ENCODE measurements at places on chromosomes 7 and 10.

DNA sequence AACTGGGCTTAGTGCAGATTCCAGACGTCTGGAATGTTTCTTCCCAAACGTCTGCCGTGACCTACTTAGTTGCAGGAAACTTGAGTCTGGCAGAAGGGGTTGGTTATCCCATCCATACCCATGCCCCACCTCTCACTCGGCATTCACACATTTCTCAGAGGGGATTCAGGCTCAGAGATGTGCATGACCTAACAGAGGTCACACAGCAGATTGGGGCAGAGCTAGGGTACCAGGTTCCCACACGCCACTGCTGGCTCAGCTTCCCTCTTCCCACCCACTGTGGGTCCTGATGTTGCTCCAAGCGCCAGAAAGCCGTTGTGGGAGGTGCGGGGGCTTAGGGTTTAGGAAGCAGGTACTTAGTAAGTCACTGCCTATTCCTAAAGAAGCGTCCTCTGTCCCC lies 3.0 kb downstream of the UCMA start:
- no peak for DNase-seq

GRCh38 chr10:60883187-60883586 lies 60.8 kb downstream of the RHOBTB1 start:
- peak; percentile 18 for DNase-seq

GRCh38 chr7:111593343-111593742 lies 31.1 kb upstream of the IMMP2L start:
- DNase-seq = no peak

DNA sequence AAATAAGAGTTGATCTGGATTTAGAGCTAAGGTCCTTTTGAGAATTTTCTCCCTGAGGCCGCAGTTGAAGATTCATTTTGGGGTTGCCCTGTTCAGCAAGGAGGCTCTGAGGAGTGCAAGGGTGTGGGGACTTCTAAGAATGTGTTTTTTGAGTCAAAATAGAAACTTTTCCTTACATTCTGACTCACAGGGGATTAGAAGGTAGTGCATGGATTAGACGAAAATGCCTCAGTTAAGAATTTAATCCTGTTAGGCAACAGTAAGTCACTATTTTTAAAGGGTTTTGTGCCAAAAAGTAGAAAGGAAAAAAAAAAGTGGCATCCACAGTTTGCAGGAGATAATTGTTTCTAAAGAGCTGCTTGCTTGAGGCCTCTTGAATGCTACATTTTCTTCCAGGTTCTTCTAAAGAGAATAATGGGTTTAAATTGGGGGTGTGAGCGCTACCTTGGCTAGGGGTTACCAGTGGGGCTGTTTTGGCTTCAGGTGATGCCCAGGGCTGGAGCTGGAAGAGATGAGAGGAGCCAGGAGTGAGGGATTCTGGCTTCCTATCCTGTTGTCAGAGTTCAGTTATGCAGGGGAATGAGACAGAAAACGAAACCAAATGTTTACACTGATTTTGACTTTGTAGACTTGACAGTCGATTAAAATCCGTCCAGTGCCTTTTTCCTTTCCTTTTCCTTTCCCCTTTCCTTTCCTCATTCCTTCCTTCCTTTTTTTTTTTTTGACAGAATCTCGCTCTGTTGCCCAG lies 52.9 kb downstream of the BAMBI start:
- DNase-seq = no peak

DNA sequence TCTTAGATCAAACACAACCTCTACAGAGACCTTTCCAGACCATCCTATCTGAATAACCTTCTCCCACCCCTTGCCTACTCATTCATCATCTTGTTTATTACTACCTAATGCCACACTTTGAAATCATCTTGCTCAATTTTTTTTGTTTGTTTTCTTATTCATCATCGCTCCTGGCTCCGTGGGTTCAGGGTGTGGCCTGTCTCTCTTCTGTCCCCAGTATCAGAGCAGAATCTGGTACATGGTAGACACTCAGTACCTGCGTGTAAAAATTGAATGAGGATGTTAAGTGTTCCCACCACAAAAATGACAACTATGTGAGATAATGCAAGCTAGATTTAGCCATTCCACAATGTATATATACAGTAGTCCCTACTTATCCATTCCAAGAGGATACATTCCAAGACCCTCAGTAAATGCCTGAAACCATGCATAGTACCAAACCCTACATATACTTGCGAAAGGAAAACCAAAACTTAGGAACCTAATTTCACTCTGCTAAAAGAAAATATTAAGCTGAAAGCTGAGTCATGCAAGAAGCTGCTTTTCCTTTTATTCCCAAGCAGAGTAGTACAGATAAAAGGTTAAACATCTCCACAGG lies 72.1 kb upstream of the SEC61G start:
- DNase-seq = no peak

- DNase-seq = no peak
These were observed 35.3 kb upstream of the ADD3 start for GRCh38 chr10:109972372-109973001.

GRCh38 chr7:18974803-18975202 lies 142.6 kb downstream of the TWIST1 start:
- DNase-seq = no peak

GRCh38 chr7:129789652-129790051 lies 163.1 kb downstream of the UBE2H start:
- DNase-seq = no peak

DNA sequence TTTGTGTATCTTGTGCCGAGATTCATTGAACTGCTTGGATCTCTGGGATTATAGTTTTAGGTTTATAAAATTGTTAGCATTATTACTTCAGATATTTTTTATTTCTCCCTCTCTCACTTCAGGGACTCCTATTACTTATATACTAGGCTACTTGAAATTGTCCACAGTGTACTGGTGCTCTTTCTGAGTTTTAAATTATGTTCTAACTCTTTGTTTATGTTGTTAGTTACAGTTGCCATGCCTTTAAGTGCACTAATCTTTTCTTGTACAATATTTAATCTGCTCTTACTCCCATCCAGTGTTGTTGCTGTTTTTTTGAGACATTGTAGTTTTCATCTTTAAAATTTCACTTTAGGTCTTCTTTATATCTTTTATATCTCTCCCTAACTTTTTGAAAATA lies 13.1 kb downstream of the PLEKHS1 start:
- DNase-seq = no peak

DNA sequence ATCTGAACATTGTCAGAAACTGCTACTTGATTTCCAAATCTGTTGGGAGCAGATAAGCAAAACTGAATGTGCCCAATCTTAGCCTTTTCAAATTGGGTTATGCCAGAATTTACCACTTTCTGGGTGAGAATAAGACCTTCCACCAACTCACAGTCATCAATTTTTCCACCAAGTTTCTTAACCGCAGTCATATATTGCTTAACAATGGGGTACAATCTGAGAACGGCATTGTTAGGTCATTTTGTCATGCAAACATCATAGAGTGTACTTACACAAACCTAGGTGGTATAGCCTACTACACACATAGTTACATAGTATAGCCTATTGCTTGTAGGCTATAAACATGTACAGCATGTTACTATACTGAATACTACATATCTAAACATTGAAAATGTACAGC lies 16.0 kb downstream of the MRPS33 start:
- no peak for DNase-seq

DNA sequence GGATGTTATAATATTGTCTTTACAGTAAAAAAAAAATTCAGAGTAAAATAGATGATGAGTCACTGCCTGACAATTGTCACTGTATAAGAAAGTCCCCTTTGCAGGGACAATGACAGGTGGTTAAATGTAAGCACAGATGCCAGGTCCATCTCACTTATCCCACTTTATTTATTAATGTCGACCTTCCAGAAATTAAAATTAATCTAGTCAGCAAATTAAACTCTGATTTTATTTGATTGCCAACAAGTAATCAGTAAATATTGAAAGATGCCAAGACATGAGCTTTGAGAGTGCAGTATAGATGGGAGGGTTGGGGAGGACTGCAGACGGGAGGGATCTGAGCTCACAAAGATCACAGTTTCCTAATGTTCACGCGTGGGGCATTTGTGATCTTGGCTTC lies 50.9 kb downstream of the CPXM2 start:
- DNase-seq = no peak

DNA sequence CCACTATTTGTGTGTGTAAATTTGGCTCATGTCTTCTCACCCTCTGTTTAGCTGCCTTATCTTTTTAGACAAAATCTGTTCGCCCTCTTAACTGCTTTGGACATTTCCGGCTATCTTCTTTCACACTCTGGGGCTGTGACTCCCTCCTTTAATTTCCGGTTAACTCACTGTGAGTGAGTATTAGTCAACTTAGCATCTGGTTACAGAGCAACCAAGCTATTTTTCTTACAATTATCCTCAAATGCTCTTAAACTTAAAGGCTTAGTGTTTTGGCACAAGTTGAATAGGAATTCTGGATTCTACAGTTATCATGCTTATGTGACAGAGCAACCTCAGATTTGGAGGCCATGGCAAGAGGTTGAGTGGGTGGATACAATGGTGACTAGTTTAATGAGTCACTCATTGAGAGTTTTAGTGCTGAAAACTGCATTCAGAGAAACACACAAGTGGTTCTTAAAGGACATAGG lies 177.6 kb upstream of the SEMA3A start:
- no peak for DNase-seq

GRCh38 chr10:5632446-5632845 lies 33.9 kb downstream of the ASB13 start:
- DNase-seq = no peak

DNA sequence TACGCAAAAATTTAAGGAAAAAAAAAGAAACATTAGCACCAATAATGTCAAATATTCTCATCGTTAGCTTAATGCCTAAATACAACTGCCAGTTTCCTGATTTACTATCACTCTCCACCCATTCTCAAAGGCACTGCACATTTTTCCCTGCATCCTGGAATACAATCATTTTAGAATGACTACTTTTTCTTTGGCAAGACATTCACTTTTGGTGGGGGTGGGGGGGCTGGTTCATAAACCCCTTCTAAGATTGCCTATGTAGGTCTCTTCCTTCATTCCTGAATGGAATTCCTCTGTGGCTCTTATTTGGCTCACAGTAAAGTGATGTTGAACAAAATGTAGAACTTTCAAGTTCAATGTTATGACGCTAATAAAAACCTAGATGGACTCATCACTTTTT lies 74.3 kb downstream of the RNLS start:
- no peak for DNase-seq

GRCh38 chr7:30162133-30162532 lies 27.3 kb downstream of the MTURN start:
- no peak for DNase-seq

DNA sequence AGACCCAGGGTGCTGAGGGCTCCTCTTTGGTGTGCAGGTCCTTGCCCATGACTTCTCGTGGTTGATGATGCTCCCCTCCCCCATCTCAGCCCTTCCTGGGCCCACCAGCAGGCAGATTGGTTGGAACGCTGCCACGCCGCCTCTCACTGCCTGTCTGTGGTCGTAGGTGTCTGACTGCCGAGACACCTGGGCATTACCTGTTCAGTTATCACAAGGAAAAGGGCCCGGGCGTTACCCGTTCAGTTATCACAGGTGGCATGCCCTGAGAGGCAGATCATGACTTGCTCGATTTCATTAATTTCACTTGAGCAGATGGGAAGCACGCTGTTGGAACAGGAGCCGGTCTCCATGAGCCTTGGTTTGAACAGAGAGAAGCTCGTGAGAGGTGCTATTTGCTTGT lies 42.5 kb downstream of the TACR2 start:
- no peak for DNase-seq

GRCh38 chr10:32963096-32963495 lies 5.1 kb upstream of the ITGB1 start:
- no peak for DNase-seq

DNA sequence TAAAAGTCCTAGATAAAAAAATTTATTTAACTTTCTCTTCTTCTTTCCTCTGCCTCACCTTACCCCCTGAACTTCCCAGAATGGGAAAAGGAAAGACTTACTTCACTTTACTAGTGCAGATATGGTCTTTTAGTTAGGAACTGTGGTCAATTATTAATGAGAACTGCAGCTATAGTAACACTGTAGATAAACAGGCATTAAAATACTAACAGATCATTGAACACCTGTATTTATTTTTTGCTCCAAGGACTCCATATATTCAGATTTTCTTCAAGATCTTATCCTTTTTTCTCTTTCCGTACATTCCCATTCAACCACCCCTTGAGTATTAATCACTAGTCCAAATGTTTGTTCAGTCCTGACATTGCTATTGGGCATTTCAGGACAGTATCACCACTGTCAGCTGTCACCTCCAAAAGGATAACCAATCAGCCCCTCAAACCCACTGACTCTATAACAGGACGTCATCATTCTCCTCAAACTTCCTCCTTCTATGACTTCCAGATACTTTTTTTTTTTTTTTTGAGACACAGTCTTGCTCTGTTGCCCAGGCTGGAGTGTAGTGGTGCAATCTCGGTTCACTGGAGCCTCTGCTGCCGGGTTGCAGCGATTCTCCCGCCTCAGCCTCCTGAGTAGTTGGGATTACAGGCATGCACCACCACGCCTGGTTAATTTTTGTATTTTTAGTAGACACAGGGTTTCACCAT lies 4.2 kb downstream of the CPVL start:
- DNase-seq = no peak

DNA sequence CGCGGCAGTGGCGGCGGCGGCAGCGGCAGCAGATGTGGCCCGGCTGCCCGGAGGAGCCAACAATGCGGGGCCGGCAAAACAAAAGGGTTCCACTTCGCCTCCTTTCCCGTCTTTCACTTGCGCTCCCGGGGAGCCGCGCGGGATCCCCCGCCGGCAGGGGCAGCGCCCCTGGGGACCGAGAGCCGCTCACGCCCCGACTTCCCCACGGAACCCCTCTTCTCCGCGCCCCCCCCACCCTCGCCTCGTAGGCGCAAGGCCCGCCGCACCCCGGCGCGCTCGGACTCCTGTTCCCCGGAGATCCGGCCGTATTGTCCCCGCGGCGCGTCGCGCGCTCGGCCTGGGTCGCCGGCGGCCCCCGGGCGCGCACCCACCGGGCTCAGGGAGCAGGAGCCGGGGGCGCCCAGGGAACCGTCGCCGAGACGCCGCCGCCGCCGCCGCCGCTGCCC lies 854 bp downstream of the CTBP2 start:
- no peak for DNase-seq

- no peak for DNase-seq
These were observed 38.2 kb upstream of the ANK3 start for GRCh38 chr10:60427709-60428386.

GRCh38 chr7:130458257-130458656 lies 17.4 kb upstream of the CEP41 start:
- peak; percentile 27 for DNase-seq

DNA sequence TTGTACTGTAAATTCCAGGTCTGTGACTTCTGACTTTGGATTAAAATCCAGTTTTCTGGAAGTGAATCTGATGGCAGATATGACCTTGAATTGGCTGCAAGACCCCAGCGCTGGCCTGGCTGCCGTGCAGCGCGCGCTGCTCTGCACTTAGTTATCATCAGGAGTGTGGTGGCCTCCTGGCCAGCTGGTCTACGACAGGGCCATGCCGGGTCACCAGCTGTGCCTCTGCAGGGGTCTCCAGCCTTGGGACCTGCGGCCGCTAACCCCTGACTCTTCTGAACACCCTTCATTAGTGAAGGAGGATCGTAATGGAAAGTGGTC lies 190.7 kb upstream of the SH2B2 start:
- no peak for DNase-seq

- no peak for DNase-seq
These were observed 9.9 kb downstream of the ZNF365 start for GRCh38 chr10:62384057-62384446.

- DNase-seq = no peak
These were observed 57.5 kb upstream of the CREB5 start for GRCh38 chr7:28354601-28355402.

All from GM10248 (cell line).